ENCODE measurements at places on chromosomes 7 and 10.

GRCh38 chr7:68058014-68058413, 1061.4 kb downstream of the TYW1 start:
- DNase-seq: no peak

GRCh38 chr7:105963038-105963667, at the start of gene CDHR3:
Gene CDHR3 (plus strand): TSS chr7:105963264. CDS start chr7:105963319, 55 bp downstream.
- DNase-seq: no peak

DNA sequence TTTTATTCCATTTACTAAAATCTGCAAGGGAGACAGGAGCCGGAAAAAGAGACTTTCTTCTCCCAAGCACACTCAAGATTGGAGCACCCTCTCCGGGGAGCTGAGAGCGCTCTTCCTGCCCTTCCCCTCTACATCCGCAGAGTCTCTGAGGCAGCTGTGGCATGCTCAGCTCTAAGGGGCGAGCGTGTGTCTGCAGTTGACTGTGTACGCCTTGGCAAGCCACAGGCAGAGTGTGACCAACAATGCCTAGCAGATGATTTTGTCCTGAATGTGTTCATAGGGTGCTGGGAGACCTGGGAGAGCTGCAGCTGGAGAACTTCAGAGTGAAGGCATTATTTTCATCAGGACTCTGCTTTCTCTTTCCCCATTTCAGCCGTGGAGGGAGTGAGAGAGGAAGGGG, 20.7 kb downstream of the MTURN start:
- no peak for DNase-seq

GRCh38 chr7:132998763-132999162, 83.1 kb downstream of the CHCHD3 start:
- no peak for DNase-seq

- no peak for DNase-seq
Measured at GRCh38 chr10:106652279-106652678, 512.2 kb downstream of the SORCS1 start.

DNA sequence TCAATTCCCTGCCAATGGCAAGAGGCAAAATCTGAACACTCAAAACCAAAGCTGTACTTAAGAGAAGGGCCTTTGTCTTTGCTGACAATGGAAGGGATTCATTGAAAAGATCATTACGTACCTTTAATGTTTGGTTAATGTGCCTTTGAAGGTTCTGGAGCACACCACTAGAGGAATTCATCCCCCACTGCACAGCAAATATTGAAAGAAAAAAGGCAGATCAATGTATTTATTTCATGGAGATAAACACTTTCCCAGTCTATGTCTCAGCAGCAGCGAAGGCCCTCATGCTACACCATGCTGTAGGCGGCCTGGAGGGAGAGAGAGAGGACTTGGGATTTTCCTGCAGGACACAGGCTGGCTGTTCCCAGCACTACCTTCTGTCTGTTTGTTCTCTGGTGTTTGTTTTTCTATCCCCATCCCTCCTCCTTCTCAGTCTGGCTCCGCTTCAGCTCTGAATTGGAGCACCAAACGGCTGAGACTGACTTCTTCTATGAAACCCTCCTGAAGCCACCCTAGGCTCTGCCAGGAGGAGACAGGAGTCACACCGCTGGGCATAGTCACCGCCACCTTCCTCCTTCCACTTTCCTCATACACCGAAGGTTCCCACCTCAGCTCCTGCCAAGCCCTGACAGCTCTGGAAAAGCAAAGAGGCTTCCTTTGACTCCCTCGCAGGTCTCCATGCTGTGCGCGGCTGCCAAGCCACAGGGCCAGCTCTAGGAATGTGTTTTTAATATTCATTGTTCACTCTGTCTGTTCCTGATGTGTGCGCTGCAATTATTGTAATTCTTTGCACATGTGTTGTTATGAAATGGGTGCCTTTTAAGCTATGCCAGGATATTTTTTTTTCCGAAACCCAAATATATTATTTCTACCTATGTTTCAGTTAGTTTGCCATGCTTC, 301.5 kb downstream of the FZD1 start:
- no peak for DNase-seq

DNA sequence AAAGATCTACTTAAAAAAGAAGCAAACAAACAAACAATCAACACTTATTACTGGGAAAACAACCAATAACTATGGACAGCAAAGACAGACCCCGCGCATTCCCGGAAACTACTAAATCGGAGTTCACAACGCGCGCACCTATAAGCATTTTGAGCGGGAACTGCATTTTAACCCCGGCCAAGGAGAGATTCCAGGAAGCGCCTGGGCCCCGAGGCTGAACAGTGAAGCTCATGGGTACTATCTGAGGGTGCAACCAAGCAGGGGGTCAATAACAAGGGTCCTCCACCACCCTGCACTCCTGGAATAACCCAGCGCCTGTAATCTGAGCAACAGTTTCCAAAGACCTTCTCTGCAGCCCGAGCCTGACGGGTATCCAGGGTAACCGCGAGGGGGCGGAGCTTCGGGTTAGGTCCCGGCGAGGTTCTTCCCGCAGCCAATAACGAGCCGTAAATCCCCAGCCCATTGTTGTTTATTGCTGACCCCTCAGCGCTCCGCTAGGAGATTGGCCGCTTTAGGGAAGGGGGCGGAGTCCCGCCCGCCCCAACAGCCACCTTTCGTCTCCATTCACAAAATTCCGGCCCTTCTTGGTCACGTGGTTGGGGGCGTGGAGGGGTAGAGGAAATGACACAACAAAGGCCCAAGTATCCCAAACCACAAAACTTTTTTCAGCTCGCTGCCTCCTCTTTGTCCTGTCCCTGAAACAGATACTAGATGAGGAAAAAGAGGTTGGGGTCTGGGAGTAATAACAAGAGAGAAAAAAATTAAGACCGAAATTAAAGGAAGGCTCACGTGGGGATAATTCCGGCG, 1.7 kb upstream of the ETV1 start:
- peak; percentile 92 for DNase-seq

- no peak for DNase-seq
Measured at GRCh38 chr7:116273918-116274301, 63.6 kb downstream of the TES start.

DNA sequence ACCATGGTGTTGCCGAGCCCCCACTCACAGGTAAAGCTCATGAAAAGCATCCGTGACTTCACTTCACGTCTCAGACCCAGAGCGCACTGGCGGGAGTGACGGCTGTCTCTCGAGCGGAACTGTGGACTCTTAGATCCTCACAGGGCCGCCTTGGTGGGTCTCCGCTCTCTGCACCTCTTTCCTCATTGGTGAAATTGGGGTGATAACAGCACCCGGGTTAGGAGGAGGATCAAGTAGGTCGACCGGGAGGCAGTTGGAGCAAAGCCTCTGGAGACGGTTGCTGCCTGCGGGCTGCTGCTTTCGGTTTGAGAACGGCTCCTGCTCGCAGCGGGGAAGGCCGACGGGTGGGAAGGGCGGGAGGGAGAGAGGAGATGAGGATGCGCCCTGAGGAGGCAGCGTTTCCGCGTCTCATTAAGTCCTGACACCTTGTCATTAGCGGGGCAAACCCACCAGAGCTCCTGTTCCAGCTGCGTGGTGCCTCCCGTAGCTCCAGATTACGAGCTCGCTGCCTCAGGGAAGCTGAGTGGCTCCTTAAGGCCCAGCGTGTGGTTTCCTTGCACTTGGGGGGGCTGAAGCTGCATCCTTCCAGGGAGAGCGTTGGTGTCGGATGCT, 51.9 kb upstream of the CFAP46 start:
- DNase-seq: no peak

DNA sequence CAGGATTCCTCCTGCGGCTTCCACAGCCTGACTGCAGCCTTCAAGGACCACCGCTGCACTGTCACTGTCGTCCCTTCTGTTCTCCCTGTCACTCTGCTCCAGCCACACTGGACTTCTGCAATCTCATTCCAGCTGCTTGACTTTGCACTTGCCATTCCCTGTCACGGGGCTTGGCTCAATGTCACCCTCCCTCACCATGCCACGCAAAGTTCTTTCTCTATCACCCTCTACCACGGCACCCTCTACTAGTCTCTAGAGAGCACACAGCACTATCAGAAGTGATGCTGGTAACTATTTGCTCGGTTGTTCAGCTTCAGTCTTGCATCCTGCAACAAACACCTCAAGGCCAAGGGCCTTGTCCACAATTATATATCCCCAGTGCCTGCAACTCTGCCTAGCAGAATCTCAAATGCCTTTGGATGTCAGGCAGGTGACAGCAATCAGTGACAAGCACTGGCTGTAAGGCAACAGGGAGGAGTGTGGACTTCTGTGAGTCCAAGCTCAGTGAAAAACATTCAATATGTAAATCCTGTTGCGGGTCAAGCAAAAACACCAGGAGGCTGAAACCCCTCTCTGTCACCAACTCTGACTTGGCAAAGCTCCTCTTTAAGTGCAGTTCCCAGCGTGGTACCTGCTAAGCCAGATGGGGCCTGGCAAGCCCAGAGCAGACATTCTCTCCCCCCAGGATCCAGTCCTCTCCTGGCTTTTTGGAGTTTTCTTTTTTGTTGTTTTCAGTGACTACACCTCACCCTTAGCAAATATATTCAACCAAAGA, 259.9 kb downstream of the FGFR2 start:
- no peak for DNase-seq

DNA sequence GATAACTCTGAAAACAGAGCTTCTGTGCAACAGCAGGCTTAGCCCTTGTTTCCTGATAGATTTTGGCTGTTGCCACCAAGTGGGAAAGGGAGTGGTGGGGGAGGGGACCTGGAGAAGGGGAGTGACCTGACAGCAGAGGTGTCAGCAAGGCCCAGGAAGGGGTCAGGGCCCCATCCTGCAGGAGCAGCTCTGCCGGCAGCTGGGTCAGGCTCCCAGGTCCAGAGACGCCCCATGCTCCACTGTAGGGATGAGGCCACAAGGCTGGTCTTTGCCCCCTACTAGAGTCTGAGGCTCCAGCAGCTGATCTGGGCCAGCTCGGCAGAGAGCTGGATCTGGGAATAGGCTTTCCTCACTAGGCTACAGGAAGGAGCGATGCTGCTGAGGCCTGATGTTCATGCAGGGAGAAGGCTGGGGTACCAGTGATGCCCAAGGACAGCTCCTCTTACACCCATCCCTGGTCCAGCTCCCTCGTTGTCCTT, 44.0 kb upstream of the ZMIZ1 start:
- no peak for DNase-seq

GRCh38 chr10:131901181-131901829, 497 bp downstream of the PPP2R2D start:
- DNase-seq: no peak

- peak; percentile 16 for DNase-seq
Measured at GRCh38 chr10:61942604-61943461, 41.3 kb downstream of the ARID5B start.

GRCh38 chr10:78035025-78035424, 1.4 kb downstream of the RPS24 start:
- no peak for DNase-seq

DNA sequence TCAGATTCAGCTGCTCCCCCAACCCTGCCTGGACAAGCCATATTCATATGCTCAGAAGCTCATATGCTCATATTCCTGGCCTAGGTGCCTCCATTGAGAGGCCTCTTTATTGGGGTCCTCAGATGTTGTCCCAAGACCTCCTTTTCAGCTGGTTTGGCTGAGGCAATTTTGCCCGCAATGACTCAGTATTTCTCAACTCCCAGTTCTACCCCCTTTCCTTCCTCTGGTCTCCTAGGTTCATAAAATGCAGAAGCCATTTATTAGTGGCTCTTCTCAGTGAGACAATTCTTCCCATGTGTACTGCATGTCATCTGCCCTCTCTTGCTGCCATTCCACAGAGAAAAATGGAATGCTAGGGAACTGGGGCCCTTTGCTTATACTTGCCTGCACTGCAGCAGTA, 110.7 kb downstream of the INHBA start:
- no peak for DNase-seq

- DNase-seq: peak; percentile 54
Measured at GRCh38 chr7:99740573-99741440, 5.8 kb upstream of the CYP3A7 start.

DNA sequence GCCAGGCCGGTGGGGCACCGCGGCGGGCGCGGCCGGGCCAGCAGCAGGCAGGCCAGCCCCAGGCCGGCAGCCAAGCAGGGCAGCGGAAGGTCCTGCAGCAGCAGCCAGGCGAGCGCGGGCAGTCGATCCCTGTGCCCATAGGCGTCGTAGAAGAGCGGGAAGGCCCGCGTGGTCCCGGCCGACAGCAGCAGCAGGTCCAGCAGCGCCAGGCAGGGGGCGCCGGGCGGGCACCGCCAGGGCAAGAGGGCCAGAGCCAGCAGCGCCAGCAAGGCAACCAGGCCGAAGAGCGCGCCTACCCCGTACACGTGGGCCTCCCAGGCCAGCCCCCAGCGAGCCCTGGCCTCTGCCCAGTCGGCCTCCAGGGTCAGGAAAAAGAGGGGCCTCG, 8.4 kb upstream of the RBM28 start:
- DNase-seq: no peak

DNA sequence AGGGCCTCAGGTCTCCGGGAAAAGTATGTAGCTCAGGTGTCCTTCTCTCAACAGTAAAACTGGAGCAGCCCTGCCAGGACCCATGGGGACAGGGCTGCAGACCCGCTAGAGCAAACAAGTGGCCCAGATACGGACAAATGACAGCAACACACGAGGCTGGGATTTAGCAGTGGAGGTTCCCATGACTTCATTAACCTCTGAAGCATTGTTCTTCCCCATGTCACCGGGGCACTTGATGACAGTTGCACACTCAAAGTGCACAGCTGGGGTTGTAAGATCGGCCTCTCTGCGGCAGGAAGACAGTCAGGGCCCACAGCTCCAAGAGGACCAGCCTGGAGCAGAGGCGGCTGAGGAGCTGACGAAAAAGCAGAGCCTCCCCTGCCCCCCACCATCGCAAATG, 12.5 kb upstream of the PODXL start:
- no peak for DNase-seq

DNA sequence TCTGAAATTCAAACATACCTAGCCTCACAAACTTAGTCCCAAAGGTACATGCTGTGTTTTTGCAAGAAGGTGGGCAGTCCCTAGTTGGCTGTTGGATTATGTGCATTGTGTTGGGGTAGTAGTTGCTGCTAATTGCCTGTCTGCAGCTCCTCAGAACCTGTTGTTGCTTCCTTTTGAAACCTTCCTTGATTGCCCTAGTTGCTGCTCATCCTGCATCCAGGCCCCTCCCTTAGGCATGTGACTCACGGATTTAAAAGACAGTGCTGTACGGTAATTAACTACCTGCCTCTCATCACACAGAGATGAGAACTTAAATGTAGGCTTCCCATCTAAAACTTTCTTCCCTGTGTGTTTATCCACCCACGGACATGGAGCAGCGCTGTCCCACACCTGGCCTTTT, 67.7 kb downstream of the BMPR1A start:
- DNase-seq: no peak

DNA sequence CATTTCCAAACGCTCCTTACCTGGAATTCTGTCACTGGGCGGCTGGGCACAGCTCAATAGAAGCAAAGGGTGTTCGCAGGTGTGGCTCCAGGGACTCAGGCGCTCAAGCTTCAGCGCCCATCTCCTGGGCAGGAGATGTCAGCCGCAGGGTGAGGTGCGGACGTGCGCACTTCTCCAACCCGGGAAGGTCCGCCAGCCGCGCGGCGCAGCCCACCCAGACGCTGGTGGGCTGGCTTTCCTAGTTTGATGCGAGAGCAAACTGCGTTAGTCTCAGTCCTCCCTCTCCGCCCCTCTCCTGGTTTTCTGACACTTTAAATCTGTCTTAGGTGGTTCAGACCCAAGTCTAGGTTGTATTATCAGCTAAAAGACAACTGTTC, 267 bp downstream of the CALCR start:
- no peak for DNase-seq

All from AG09309 (cell line).